Posterior vena cava (tissue), 2 donors: ENCODE measurements at places on chromosomes 1 and 21. TPM values are rescaled to one million over a fixed set of nuclear protein-coding genes. Genes with fewer than 3 reads are reported as not detected.

- peak; percentile 86 for DNase-seq
Observed at GRCh38 chr1:6962478-6962995, 177.3 kb downstream of the CAMTA1 start.

GRCh38 chr1:112460615-112461014 lies 48.1 kb upstream of the WNT2B start:
- no peak for DNase-seq

GRCh38 chr1:221823561-221823960 lies 81.7 kb upstream of the DUSP10 start:
- no peak for DNase-seq

- no peak for DNase-seq
Observed at GRCh38 chr1:163471779-163472650, 150.3 kb downstream of the NUF2 start.

The GREM2 gene
- 21.1 TPM for total RNA-seq

The ANGPTL7 gene
- total RNA-seq, result 4.7 TPM
